Chondrocyte (in vitro differentiated cells): ENCODE measurements at places on chromosomes 7 and 10.

GRCh38 chr7:121005996-121006584 is 17.6 kb downstream of the CPED1 start:
- DNase-seq, result no peak

DNA sequence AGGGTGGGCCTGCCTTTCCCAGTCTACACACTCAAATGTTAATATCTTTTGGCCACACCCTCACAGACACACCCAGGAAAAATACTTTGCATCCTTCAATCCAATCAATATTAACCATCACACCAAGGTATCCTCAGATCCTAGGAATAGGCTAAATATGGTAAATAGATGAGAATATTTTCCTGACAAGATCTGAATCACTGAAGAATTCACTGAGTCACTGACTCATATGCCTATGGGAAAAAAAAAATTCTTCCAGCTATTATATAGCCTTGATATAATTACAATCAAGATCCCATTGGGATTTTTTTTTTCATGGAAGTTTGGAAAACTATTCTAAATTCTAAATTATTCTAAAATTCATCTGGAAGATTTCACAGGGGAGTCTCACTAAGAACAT is 65.8 kb downstream of the INHBA start:
- DNase-seq, result no peak

DNA sequence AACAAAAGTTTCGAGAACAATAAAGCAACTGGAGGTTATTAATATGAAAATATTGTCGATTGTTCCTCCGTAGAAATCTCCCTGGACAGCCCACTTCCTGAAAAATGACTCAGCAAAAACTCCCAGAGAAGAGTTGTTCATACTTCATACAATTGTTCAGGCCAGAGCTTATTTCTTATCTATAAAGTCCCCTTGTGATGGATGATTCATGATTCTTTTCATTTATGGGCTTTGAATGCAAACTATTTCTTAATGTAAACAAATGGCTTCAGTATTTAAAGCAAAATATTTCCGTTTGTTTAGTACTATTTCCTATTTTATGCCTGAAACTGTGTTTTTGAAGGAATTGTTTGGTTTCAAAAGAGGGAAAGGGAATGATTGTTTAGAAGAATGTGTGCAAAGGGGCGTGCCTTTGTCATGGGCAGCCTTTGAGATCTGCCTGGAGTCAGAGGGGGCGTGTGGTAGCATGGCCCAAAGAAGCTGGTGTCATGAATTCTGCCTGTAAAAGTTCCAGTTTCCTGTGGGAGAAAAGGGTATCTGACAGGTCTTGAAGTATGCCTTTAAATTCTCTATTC is 26.2 kb upstream of the EXOC6 start:
- DNase-seq, result no peak

GRCh38 chr10:5910323-5911100 is 20.5 kb downstream of the FBH1 start:
- no peak for DNase-seq

DNA sequence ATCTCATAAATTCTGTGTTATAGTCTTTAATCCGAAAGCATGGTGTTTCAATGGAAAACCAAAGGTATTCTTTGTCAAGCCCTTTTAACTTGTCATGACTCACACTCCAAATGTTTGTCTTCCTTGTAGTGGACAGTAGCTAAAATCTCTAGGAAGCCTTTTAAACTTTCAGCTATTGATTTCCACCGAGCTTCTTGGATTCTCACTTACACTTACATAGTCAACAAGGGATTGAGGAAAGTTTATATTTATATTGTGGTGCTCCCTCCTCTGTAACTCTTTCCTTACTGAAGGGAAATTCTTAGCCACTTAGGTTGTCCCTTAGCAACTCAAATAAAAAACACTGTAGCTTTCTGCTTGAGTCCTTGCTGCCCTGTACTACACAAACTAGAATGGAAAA is 31.2 kb upstream of the GPR37 start:
- DNase-seq, result no peak

GRCh38 chr10:103706047-103706446 is 149.3 kb downstream of the SH3PXD2A start:
- DNase-seq, result no peak

DNA sequence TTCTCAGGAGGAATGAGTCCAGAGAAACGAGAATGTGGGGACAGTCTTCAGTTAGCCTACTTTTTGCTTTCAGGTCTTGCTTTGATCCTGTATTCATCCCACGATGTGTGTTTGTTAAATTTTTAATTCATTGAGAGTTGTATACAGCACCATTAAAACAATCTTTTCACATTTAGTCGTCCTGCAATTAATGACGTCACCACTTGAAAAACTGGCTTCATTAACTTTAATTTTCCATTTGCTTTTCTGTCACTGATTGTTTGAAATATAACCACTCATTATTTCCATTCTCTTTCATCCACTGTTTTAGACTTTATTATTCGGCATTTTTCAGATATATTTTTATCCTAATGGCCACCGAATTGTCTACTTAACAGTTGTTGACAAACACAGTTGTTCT is 146.9 kb downstream of the TFEC start:
- no peak for DNase-seq

GRCh38 chr7:128948312-128948973 is 10.7 kb downstream of the IRF5 start:
- no peak for DNase-seq

DNA sequence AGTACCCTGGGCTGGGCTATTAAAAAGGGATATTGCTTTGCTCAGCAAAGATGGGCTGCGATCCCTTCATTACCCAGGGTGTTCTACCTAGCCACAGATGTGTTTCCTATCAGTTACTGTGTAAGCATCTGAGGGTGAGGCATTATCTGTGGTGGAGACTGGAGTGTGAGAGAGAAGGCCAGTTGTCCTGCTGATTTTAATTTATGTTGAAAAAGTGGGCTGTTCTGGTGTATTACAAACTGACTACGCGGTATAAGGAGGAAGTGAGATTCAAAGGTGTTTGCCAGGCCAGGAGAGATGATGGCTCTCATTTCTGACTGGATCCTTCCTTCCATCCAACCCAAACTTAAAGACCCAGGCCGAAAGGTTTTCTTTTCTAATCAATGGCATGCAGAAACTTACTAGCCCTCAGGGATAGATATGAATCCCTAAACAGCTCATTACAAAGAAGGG is 7.6 kb downstream of the TCF7L2 start:
- DNase-seq, result no peak

GRCh38 chr7:45026984-45027773 is 27.2 kb downstream of the CCM2 start:
- DNase-seq, result peak; percentile 40

- DNase-seq, result no peak
These were observed 84.1 kb downstream of the GNAI1 start for GRCh38 chr7:80218723-80219122.

DNA sequence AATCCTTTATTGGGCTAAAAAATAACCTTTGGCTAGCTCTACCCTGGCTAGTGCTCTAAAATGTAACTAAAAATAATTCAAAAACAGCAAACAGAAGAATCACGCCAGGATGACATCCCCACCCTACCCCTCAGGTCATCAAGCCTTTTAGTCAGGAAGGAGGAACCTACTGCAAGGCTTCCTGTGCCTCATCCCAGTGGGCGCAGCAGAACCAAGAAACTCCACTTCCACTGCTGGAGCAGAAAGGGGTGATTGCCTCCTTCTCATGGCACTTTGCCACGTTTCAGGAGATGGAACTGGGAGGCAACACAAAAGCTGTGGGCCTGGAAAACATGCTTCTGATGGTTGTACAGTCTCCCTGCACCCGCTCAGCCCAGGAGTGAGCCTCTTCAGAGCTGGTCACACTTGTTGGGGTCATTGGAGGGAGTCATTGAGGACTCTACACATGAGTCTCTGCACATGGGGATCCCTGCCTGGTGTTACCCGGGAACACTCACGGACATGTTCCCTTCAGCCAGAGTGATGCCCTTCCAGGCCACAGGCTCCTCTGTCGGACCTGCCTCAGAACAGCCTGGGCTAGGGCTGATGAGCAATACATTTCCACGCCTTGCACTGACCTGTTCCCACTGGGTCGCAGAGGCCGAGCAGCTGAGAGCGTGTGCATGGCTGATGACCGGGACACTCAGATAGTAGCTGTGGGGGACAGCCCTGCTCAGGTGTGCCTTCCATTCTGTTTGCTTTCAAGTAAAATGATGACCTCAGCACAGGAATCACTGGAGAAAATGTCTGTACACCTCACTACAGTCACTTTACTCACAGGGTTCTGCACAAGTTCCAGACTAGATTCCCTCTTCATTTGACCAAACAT is 355.3 kb downstream of the FGFR2 start:
- DNase-seq, result no peak

GRCh38 chr10:67257018-67257417 is 331.2 kb downstream of the LRRTM3 start:
- DNase-seq, result no peak

GRCh38 chr10:118315629-118316028 is 26.5 kb downstream of the FAM204A start:
- DNase-seq, result no peak

DNA sequence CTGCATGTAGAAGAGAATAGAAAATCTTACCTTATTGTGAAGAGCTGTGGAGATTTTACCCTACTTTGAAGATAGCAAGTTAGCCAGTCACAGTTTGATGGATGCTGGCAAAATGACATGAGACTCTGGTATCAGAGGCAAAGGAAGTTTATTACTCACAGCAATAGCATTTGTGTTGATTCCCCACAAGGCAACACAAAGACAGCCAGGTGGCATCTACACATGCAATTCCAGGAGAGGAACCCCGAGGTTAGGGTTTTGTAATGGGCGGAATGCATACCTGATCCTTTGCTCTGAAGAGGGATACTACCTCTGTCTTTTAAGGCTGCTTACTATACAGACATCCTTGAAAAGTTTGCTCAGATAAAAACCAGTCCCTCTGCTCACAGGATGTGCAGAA is 59.5 kb downstream of the AHR start:
- no peak for DNase-seq

GRCh38 chr10:131453721-131454634 is 142.5 kb upstream of the TCERG1L start:
- DNase-seq, result no peak
